Glutamatergic neuron (in vitro differentiated cells): ENCODE measurements at places on chromosomes 3 and 15. TPM values are rescaled to one million over a fixed set of nuclear protein-coding genes. Genes with fewer than 3 reads are reported as not detected.

The APPL1 gene
- 23.0 TPM for total RNA-seq

The TRH gene
- total RNA-seq: 1.7 TPM

The AGBL1 gene
- 0.76 TPM for total RNA-seq

The NANOGP8 gene
- 0.86 TPM for total RNA-seq

The CADPS gene
- 265 TPM for total RNA-seq

The RHOA gene
- 262 TPM for total RNA-seq

The ZNF860 gene
- total RNA-seq: not detected

The FAM81A gene
- total RNA-seq: not detected

The TIMP4 gene
- not detected for total RNA-seq

The LRRK1 gene
- 1.5 TPM for total RNA-seq

The MB21D2 gene
- 42.5 TPM for total RNA-seq

The KBTBD13 gene
- total RNA-seq: not detected
